SK-N-SH treated with all-trans-retinoic acid at 6 μM for 48 hours (cell line): ENCODE measurements at places on chromosomes 6 and 20.

DNA sequence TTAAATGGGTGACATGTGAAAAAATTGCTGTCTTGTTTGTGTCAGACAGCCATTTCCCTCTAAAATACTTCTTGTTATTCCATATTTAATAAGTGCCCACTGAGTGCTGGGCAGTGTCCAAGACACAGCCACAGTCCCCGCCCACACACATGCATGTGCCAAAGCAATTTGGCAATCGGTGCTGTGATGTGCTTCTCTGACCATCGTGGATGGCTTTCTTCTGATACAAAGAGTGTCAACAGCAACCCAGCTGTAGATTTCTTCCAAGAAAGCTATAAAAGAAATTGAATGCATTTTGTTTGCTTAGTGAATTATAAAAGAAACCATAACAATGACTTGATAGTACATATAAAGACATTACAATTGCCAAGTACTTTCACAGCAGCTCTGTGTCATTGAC is 140.5 kb upstream of the ATXN1 start:
- ATAC-seq, result peak; percentile 85

DNA sequence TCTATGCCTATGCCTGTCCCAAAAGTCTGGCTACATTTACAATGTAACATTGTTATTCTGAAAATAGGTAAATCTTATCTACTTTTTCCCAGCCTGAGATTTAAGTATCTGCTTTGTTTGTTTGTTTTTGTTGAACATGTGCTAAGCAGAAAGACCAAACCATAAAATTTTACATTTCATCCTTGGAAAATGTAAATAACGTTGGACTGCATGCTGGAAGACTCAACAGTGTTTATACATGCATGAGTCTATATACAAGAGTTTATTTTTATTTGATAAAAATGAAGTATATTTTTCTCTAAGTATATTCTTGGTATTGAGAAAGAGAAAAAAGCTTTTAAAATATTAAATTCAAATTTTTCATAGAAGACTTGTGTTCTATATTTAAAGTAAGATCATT is 12.1 kb upstream of the PDE10A start:
- no peak for ATAC-seq

DNA sequence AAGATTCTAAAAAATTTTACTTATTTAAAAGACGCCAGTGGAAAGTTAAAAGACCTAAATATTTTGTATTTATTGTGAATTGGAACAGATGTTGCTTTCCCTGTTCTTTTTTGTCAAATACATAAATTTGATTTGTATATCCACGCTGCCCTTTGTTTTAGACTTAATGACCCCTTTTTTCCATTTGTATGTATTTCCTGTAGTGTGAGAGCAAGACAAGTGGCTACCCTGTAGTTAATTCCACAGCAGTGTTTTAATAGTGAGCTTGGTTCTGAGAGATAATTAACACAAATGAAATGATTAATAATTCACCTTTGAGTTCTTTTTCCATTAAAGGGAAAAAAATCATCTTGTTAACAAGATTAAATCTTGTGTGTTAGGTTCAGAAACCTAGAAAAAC is 16.6 kb downstream of the SH3BGRL2 start:
- ATAC-seq, result no peak

GRCh38 chr6:40723967-40724366 is 136.8 kb upstream of the LRFN2 start:
- peak; percentile 13; the same call in 1 of the 3 replicates for ATAC-seq

DNA sequence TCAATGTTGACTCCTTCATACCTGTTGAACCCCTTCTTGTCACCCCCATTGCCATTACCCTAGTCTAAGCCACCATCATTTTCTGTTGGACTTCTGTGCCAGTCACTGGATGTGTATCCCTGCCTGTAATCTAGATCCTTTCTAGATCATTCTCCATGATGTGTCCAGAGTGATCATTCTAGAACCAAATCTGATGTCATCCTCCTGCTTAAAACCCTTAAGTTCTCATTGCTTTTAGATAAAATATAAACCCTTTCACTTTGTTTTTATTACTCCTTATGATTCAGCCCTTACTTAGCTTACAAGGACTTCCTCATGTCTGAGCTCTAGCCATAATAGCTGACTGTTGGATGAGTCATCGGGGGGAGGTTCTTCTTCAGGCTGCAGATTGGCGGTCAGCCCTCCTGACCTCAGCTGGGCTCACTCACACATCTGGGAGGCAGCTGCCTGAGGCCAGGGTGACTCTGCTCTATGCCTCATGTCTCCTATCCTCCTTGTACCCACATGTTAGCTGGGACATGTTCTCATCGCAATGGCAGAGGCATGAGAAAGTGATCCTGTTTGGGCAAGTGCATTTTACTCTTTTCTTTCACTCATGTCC is 287.6 kb downstream of the ESR1 start:
- ATAC-seq, result peak; percentile 88

DNA sequence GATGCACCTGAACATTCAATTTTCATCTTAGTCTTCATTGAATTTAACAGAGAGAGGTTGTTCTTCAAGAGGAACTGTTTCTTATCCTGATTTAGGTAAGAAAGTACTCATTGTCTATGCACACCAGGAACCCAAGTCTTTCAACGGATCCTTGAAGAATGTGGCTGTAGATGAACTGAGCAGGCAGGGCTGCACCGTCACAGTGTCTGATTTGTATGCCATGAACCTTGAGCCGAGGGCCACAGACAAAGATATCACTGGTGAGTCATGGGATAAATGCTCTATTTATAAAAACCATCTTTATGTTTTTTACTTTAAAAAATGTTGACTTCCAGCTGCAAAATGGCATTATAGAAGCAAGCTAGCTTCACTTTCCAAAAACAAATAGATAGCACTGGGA is 10.2 kb downstream of the NQO2 start:
- ATAC-seq, result peak; percentile 33; the same call in 1 of the 3 replicates

DNA sequence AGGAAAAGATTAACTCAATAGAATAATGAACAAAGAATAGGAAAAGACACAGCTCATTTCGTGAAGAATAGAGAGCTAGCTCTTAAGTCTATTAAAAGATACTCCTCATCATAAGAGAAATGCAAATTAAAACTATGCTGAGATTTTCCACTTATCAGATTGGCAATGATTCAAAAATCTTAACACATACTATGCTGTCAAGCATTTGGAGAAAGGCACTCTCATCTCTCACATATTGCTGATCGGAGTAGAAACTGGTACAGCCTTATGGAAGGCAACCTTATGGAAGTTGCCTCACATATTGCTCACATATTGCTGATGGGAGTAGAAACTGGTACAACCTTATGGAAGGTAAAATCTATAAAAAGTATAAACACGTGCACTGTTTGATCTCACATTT is 21.4 kb upstream of the PLAGL1 start:
- ATAC-seq, result no peak

GRCh38 chr6:34795836-34796425 is 4.0 kb downstream of the BLTP3A start:
- ATAC-seq, result 0 out of 3 replicates have a peak, but pooled peaks have one; percentile 10

GRCh38 chr20:20594171-20594530 is 118.3 kb downstream of the RALGAPA2 start:
- peak; percentile 47; the same call in 1 of the 3 replicates for ATAC-seq

- no peak for ATAC-seq
These were observed 129.5 kb upstream of the SSTR4 start for GRCh38 chr20:22905658-22906057.

DNA sequence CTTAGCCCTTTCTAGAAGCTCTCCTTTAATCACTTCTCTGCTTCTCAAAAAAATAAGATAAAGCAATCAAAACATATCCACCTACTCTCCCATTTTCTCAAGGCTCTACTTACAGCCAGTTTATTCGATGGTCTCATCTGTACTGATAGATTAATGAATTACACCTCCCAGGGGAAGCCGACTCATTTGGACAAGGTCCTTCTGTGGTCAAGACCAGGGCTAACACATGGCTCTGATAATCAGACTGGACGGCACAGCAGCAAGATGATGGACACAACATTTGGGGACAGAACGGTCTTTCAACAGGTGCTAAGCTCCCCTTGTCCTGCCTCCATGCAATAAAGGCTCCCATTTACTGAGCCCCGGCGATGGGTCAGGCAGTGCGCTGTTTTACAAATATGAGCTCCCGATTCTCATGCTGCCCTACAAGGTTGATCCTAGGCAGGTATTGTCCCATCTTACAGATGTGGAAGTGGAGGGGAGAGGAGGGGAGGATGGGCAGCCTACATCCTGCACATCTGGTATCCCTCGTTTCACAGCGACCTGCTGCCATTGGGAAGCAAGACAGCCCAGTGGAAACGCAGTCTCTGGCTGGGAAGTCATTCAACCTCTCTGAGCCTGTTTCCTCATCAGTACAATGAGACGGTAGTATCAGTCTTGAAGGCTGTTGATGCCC is 15.7 kb downstream of the CPNE5 start:
- no peak for ATAC-seq

GRCh38 chr6:170446841-170447560 is 106.1 kb downstream of the PSMB1 start:
- ATAC-seq, result no peak

GRCh38 chr6:39102071-39102820 is 12.7 kb downstream of the SAYSD1 start:
- no peak for ATAC-seq

DNA sequence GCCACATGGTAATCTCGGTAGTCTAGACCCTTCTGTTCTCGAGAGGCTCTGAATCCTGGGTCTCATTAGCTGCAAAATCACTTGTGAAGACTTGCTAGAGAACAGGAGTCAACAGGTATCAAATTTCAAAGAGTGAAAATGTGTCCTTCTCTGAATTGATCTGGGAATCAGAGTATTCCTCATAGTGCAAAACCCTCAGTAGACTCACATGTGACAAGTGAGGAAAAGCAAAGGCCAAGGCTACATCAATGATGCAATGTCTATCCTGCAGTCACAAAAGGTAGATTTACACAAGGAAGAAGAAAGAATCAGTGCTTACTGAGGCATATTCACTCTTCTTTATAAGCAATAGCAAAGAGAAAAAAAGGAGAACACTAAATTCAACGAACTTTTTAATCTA is 1220.0 kb upstream of the GJE1 start:
- ATAC-seq, result no peak

DNA sequence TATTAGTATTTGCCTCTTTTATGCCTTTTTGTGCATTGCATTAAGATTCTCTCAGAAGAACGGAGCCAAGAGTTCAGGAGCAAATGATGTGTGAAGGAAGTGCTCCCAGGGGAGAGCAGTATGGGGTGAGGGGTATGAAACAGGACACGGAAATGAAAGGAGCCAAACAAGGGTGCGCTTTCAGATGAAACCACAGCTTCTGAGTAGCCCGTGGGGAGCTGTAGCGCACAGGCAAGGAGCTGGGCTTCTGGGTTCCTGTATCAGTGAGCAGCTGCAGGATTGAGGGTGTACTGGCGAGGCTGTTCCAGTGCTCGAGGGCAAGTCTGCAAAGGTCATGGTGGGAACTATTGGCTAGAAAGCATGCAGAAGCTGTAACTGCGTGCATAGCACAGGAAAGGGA is 25.4 kb downstream of the ANKEF1 start:
- ATAC-seq, result no peak

GRCh38 chr20:10042086-10042485 is 7.3 kb downstream of the ANKEF1 start:
- no peak for ATAC-seq

- no peak for ATAC-seq
These were observed 2.0 kb downstream of the PDE10A start for GRCh38 chr6:165660857-165661663.

- no peak for ATAC-seq
These were observed 1.8 kb downstream of the REV3L start for GRCh38 chr6:111480988-111481822.

GRCh38 chr20:58398254-58398653 is 9.2 kb downstream of the VAPB start:
- no peak for ATAC-seq

DNA sequence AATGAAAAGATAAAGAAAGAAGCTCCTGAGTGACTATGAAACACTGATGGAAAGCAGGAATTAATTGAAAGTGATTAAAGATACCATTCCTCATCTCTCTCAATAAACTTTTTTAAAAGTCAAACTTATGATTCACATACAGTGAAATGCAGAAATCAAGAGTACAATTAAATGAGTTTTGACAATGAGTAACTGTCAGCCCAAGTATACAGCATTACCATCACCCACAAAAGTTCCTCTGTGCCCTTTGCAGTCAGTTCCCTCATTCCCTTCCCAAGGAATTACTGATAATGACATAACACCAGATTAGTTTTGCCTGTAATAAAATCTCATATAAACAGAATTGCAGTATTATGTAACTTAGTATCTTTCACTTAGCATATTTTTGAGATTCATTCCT is 44.5 kb downstream of the ATG5 start:
- peak; percentile 59 for ATAC-seq

DNA sequence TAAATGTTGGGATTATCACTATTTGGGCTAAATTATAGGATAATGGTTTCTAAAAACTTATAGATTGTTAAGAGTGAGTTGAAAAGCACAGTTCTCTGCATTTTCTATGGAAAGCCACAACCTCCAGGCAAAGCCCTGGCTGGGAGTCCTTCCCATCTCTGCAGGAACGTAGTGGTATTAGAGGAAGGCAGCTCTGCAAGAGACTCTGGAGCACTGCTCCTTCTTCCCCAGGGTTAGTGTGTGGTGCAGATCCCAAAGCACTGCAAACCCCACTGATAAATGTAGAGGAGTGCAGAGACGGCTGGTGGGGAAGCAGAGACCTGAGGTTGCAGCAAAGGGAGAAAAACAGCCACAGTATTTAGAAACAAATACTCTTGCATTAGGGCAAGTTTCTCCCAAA is 225.3 kb downstream of the TINAG start:
- ATAC-seq, result no peak

- no peak for ATAC-seq
These were observed 130.3 kb upstream of the LY86 start for GRCh38 chr6:6458172-6458571.

- peak; percentile 65 for ATAC-seq
These were observed 2.4 kb upstream of the DBNDD2 start for GRCh38 chr20:45405571-45406259.

DNA sequence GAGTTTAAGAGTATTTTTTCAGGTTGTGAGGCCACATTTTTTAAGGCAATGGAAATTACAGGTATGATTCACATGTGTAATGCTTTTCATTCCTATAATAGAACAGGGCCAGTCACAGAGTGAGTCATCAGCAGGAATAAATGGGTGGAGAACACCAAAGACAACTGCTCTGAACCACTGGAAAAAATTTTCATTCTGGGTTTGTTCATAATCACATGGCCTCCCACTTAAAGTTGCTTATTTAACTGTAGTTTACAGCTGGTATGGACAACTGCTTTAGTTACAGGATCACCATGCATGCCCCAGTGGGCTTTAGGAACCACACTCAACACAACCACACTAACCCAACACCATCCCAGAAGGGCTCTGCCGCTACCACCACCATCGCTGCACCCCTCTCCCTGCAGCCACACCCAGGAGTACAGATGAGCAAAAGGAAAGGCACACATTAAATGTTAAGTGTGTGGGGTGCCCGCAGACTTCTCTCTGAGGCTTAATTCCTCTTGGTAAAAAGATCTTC is 107.0 kb upstream of the DST start:
- peak; percentile 68 for ATAC-seq

DNA sequence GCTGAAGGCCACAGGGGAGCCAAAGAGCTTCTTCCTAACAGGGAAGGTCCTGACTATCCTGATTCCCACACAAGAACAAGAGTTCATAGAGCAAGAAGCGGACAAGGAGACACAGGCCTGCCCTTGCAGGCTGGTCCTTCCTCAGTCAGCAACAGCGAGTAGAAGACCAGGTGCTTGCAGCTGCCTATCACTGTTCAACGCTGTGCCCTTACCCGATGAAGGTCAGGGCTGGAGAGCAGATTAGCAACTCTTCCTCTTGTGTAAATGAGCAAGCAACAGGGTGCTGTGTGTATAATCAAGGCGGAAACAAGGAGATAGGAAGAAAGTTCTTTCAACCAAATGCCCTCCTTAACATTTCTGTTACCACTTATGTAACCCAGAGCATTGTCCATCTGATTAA is 115.3 kb upstream of the SPACA1 start:
- ATAC-seq, result no peak
